ENCODE measurements at places on chromosomes 6 and 20.

- no peak for DNase-seq
Measured at GRCh38 chr20:2564406-2564805, 28.0 kb downstream of the TMC2 start.

DNA sequence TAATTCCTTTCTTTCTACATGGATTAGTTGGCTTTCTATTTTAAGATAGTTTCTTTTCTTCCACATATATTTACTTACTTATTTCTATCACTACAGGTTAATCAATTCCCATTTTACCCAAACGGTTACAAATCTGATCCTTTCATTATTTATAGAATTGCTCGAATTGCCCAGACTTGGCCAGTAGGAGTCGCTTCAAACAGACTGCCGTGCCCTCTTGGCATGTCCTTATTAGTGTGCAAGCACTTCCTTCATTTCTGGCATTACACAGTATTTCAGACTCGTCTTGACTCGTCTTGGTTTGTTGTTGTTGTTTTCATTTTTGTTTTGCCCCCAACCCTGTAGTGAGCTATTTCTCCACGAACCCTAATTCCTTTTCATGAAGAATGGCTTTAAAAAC, 74.6 kb downstream of the SAMD3 start:
- no peak for DNase-seq

- DNase-seq, result no peak
Measured at GRCh38 chr20:45289942-45290676, 16.5 kb upstream of the RBPJL start.

DNA sequence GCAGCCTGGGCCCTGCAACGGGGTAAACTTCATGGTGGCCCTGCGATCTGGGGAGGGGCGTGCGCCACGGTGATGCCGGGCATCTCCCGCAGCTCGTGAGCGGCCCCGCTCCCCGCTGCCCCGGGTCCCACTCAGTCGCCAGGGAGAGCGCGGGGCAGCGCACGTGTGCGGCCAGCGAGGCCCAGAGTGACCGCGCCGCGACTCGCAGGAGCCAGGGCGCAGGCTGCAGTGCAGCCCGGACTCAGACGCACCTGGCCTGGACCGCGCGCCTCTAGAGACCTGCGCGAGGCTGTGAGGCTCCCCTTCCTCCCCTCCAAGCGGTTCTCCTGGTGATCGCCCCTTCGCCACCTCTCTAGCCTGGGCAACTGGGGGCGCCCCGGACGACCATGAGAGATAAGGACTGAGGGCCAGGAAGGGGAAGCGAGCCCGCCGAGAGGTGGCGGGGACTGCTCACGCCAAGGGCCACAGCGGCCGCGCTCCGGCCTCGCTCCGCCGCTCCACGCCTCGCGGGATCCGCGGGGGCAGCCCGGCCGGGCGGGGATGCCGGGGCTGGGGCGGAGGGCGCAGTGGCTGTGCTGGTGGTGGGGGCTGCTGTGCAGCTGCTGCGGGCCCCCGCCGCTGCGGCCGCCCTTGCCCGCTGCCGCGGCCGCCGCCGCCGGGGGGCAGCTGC, 652 bp downstream of the BMP6 start:
- DNase-seq, result peak; percentile 66

- DNase-seq, result no peak
Measured at GRCh38 chr20:53834062-53834442, 236.3 kb downstream of the BCAS1 start.

GRCh38 chr6:153618371-153619322, 420.4 kb upstream of the OPRM1 start:
- DNase-seq, result no peak

DNA sequence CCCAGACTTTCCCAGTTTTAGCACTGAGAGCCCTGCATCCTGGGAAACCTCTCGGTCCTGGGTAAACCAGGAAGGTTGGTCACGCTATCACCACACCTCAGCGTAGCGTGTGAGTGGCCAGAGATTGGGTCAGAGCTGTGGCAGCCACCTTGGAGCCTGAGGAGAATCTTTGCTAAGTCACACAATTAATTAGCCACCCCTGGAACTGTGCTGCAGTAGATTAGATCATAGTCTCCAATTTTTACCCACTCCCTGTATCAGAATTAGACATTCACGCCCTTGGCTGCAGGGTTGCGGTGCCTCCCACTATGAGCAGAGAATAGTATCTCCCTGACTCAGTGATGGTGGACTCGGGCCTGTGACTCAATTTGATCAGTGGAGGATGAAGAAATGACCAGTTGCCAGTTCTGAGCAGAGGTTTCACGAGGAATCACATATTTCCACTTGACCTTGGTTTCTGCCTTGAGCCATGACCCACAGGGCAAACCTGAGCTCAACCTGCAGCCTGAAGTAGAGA, 6.0 kb upstream of the PTGIS start:
- DNase-seq, result no peak

- no peak for DNase-seq
Measured at GRCh38 chr6:98808541-98809210, 25.7 kb upstream of the POU3F2 start.

DNA sequence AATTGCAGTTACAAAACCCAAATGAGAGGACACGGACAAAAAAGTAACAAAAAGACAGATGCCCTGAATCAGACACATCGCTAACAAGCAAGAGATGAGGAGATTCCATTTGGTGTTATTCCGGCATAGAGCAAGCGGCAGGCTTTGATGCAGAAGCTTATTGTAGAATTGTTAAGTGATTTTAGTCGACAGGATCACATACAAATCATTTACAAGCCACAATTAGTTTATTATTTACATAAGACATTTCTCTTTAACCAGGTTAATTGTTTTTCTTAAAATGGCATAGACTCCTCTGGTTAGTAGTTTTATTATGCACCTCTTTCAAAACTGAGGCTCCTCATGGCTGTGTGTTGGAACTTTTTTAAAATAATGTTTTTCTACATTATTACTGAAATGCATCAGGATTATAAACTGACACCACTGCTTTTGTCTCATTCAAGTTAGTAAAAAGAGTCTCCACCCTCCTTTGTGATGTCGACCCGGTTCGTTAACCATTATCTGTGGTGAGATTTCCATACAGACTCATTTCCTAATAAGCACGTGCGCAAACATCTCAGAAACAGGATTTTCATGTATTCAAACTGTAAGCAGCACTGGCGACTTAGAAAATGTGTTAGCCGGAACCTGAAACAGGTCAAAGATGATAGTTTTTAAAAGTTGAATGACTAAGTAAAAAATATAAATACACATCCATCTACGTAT, 119.8 kb downstream of the COL12A1 start:
- no peak for DNase-seq

DNA sequence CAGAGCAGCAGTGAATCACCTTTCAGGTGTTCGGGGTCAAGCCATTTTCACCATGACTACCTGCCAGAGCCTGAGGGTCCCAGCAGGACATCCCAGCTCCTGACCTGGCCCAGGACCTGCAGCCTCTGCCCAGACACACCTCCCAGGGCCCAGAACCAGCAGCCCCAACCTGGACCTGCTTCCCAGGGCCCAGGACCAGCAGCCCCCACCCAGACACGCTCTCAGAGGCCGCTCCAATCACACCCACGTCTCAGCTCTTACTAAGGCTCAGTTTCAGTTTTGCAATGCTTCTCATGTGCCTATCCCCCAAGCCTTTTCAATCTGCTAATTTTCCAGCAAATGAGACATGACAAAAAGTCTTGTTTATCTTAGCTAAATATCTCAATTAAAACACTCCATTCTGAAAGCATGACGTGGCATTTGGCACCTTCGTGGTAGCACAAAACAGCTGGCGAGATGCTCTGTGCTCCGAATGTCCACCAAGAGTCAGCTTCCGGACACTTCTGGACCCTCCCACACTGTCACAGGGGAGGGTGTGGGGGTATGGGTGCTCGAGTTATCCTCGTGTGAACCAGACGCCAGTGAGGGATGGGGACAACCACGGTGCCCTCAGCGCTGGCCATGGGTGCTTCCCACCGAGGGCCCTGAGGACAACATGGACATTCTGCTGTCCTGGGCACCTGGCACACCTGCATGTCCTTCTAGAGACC, 253.2 kb downstream of the DLL1 start:
- DNase-seq, result no peak

DNA sequence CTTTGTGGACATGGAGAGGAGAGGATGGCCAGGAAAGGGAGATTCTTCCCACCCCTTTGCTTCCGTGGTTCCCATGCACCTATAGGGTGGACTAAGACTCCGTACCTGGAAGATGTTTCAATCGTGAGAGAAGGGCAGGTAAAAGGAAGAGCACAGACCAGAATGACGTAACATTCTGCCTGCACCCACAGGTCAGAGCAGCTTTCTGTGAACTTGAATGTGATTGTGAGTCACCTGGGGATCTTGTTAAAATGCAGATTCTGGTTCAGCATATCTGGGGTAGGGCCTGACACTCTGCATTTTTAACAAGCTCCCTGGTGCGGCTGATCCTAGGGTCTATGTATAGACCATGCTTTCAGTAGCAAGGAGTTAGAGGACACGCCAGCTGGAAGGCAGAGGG, 164.1 kb upstream of the SGK1 start:
- DNase-seq, result no peak

DNA sequence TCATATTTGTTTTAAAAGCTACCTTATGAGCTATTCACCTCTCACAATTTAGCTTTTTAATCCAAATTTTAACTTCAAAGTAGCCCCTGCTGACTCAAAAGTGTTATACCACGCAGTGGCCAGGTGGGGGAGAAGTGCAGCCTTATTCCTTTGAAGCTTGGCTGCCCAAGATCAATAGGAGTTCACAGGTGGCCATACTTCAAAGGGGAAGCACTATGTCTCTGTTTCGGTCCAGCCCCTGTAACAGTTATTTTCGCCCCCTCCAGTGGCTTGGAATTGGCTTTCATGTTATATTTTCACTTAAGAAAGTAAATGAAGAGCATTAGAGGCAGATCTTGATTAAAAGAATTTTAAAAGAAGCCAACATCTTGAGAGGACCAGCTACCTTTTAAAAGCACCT, 608.4 kb downstream of the EPHA7 start:
- DNase-seq, result peak; percentile 83

- DNase-seq, result no peak
Measured at GRCh38 chr6:30157999-30158398, 3.0 kb downstream of the TRIM10 start.

DNA sequence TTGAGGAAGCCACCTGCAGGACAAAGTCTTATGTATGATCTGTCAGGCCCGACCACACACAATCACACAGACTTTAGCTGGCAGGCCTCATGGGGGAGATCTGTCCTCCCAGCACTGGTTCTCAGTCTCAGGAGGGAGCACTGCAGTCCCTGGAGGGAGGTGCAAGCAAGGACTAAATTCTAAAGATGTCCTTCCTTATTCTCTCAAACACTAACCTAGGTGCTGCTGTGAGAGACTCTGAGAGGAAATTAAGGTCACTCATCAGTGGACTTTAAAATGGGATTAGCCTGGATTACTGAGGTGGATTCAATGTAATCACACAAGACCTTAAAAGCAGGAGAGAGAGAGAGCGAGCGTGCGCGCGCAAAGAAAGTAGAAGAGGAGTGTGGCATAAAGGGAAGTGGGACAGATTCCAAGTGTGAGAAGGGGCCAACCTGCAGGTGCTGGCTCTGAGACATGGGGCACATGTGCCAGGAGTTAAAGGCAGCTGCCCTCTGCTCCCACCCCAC, 14.3 kb downstream of the GLO1 start:
- peak; percentile 32 for DNase-seq

DNA sequence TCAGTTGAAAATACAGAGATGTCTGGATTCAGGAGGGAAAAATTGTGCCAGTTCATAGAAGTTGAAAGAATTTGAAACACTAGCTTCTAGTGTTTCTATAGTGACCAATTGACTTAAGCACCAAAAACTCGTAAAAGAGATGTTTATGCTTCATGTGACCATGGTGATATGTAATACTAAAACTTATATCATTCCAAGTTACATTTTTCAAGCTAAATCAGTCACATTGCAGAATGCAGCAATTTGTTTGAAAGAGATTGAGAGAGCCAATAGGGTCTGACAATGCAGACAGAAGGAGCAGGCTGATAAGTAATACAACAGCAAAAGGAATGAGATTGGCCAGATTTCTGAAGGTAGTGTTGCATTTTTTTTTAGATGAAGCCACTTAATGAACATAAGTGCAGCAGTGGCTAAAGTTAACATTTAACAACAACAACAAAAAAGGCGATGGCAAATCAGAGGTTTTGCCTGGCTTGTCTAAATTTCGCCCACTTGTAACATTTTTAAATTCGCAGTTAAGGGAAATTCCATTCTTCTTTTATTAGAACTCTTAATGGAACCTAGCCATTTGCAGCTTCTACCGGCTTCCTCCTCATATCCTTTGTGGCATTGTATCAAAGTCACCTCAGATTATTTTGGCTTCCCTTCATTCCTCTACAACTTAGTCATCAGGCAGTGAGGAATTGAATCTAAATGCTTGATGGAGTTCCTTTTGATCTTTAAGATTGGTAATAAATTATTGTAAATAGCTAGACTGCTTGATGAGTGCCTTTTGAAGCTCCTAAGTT, 484.0 kb upstream of the SOX4 start:
- no peak for DNase-seq

DNA sequence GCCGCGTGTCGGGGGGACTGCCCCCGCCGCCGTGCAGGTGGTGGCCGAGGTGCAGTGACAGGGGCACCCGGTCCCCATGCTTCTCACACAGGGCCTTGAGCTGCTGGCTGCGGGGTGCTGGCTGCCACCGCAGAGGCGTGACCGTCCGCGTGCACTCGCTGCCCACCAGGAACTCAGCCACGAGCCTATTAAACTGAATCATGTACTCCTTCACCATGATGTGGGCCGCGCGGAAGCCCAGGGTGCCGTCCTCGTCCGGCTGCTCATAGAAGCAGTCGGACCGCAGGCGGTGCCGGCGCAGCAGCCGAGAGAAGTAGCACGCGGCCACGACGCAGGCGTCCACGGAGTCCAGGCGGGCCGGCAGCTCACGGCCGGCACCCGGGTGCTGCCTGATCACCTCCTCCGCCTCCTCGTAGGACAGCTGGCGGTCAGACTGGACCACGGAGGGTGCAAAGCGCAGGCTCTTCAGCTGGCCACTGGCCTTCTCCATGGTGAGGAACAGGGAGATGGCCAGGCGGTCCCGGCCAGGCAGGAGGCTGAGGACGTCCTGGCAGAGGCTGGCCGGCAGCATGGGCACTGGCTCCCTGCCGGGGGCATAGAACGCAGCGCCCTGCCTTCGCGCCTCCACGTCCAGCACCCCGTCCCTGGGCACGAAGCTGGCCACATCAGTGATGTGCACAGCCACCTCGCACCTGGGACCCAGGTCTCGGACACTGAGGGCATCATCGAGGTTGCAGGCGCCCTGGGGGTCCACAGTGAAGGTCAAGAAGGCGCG, 9.8 kb downstream of the HELZ2 start:
- no peak for DNase-seq

GRCh38 chr20:61924211-61924857, 141.3 kb downstream of the TAF4 start:
- no peak for DNase-seq

GRCh38 chr20:15209537-15209936, 872.1 kb upstream of the FLRT3 start:
- no peak for DNase-seq

GRCh38 chr6:164296411-164296810, 881.9 kb downstream of the QKI start:
- DNase-seq, result no peak

Data from neural progenitor cell (in vitro differentiated cells).